Pancreas (tissue), 10 donors: ENCODE measurements at places on chromosomes 1 and 21. TPM values are rescaled to one million over a fixed set of nuclear protein-coding genes. Genes with fewer than 3 reads are reported as not detected.

The SHE gene
- total RNA-seq, result 1.1 TPM

The TNFRSF18 gene
- total RNA-seq, result not detected

The RBM11 gene
- total RNA-seq, result 0.41 TPM

The LMX1A gene
- not detected for total RNA-seq

The PLD5 gene
- not detected for total RNA-seq

The CATSPERE gene
- 0.40 TPM for total RNA-seq

The ATG4C gene
- 8.8 TPM for total RNA-seq

The LCE1D gene
- not detected for total RNA-seq

The RHD gene
- not detected for total RNA-seq

The INAVA gene
- 19.8 TPM for total RNA-seq

The FOXD2 gene
- 0.06 TPM for total RNA-seq

The MR1 gene
- total RNA-seq, result 4.4 TPM

The RGS8 gene
- not detected for total RNA-seq

The CLDN14 gene
- total RNA-seq, result 0.51 TPM

The SPATA45 gene
- total RNA-seq, result not detected

The CDK18 gene
- 15.5 TPM for total RNA-seq

The COL24A1 gene
- 0.34 TPM for total RNA-seq

The SPRR4 gene
- total RNA-seq, result not detected

The EDARADD gene
- total RNA-seq, result 4.0 TPM

The OR2L13 gene
- not detected for total RNA-seq

The RNU1-3 gene
- 2,332 TPM for total RNA-seq

The GPR161 gene
- 9.7 TPM for total RNA-seq

The MAEL gene
- total RNA-seq, result 0.12 TPM

The CCDC181 gene
- 0.70 TPM for total RNA-seq

The AMY1A gene
- total RNA-seq, result 0.38 TPM
